ENCODE measurements at places on chromosomes 5 and 9.

GRCh38 chr9:32722704-32723103 lies 60.6 kb upstream of the TMEM215 start:
- no peak for DNase-seq

GRCh38 chr9:114180696-114181606 lies 25.6 kb downstream of the COL27A1 start:
- no peak for DNase-seq

- DNase-seq, result no peak
Observed at GRCh38 chr5:171450423-171451331, 31.2 kb downstream of the FGF18 start.

GRCh38 chr5:137191179-137191578 lies 307.9 kb downstream of the SPOCK1 start:
- DNase-seq, result no peak

- DNase-seq, result no peak
Observed at GRCh38 chr5:140344683-140345423, 1.6 kb downstream of the HBEGF start.

- no peak for DNase-seq
Observed at GRCh38 chr9:30065888-30066287, 2318.6 kb upstream of the ACO1 start.

- DNase-seq, result no peak
Observed at GRCh38 chr9:83965350-83966208, 14.4 kb downstream of the HNRNPK start.

- DNase-seq, result no peak
Observed at GRCh38 chr9:21002040-21002439, 29.4 kb downstream of the HACD4 start.
